ENCODE measurements at places on chromosomes 2 and 18.
A peak's percentile ranks its signal among the peaks of the same experiment; 100 is the strongest.

GRCh38 chr18:21930177-21930576 lies 189.6 kb downstream of the MIB1 start:
- no peak for ATAC-seq

- peak; percentile 30 for ATAC-seq
These were observed 4.1 kb upstream of the ITPRIPL1 start for GRCh38 chr2:96320728-96321622.

GRCh38 chr2:162074632-162074895 lies 549 bp upstream of the DPP4 start:
- ATAC-seq: no peak

- ATAC-seq: no peak
These were observed 80.1 kb upstream of the SMAD7 start for GRCh38 chr18:49030692-49031443.

DNA sequence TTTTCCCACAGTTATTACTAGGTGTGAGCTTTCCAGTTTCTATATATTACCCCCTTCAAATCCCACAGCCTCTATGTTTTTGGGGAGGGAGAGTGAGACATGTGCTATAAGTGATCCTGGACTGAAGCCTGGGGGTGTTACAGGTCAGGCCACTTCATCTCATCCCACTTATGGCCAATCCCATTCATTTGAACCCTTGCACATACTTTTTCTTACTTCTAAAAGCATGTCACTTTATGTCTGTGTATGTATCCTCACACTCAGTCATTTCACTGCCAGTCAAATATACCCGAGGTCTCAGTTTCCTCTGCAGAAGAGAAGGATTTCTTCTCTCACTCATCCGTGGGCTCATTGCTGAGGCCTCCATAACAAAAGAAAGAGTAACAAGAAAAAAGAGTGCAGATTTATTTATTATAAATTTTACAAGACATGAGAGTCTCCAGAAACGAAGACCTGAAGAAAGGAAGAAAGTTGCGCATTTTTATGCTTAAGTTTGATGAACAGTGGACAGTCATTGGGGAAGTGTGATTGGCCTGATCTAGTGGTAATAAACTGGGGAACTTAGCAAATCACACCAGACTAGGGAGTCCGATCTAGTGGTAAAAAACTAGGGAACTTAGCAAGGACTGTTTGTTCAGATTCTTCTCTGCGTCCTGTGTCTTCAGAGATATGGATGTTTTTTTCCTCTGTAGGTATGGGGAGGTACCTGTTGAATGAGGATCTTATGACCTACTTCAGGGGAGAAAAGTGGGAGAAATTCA lies 52.1 kb downstream of the ICOS start:
- ATAC-seq: no peak

- ATAC-seq: no peak
These were observed 691 bp upstream of the THSD7B start for GRCh38 chr2:136764452-136765255.

- ATAC-seq: no peak
These were observed 25.3 kb upstream of the PTPRM start for GRCh38 chr18:7541835-7542234.

GRCh38 chr18:57352271-57352701 lies at the start of gene ST8SIA3:
Gene ST8SIA3, plus strand, starts transcription at chr18:57352557. Its CDS starts 290 bp downstream, at chr18:57352847.
- ATAC-seq: no peak

- no peak for ATAC-seq
These were observed 98.2 kb upstream of the TMEM178A start for GRCh38 chr2:39567507-39567906.

- peak; percentile 39 for ATAC-seq
These were observed 123.0 kb downstream of the MAP4K4 start for GRCh38 chr2:101820519-101820918.

DNA sequence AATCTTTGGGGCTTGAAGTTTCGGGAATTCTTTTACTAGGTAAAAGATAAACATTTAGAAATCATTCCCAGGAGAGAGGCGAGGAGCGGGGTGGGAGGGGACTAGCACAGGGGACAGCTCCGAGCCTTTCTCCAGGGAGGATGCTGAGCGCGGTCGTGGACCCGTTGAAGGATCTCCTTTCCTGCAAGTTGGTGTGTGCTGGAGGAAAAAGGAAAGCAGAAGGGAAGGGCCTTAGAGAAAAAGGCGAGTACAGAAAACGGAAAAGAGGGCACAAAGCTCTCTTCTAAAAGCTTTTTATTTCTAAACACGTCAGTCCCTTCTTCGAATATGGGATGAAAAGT lies 640 bp downstream of the SLC39A6 start:
- ATAC-seq: no peak

DNA sequence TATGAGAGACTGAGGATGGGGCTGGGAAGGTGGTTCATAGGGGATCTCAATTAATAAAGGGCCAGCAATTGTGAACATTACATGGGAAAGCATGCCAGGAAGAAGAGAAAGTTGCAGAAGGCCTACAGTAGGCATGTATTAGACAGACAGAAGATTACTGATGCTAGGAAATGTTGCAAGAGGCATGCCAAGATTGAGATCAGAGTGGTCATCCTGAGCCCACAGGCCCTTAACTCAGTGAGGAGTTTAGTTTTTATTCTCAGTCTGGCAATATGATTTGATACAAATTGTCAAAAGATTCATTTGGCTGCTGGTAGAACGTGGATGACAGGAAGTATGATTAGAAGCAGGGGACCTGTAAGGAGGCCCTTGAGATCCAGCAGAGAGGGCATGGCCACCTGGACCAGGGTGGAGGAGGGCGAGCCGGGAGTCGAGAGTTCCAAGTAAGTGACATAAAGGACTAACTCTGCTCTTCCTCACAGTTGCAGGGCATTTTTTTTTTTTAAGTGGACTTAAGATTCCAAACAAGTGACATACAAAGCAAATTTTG lies 54.9 kb downstream of the EPHA4 start:
- ATAC-seq: no peak

- no peak for ATAC-seq
These were observed 317.2 kb downstream of the DCC start for GRCh38 chr18:52657043-52657805.

DNA sequence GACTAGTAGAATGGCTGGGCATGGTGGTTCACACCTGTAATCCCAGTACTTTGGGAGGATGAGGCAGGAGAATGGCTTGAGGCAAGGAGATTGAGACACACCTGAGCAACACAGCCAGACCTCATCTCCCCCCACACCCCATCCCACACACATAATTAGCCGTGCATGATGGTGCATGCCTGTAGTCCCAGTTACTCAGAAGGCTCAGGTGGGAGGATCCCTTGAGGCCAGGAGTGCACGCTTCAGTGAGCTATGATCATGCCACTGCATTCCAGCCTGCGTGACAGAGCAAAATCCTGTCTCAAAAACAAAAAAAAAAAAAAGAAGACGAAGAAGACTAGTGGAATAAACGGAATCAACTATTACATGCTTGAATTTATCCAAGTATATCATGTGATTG lies 150.0 kb downstream of the STK39 start:
- no peak for ATAC-seq

DNA sequence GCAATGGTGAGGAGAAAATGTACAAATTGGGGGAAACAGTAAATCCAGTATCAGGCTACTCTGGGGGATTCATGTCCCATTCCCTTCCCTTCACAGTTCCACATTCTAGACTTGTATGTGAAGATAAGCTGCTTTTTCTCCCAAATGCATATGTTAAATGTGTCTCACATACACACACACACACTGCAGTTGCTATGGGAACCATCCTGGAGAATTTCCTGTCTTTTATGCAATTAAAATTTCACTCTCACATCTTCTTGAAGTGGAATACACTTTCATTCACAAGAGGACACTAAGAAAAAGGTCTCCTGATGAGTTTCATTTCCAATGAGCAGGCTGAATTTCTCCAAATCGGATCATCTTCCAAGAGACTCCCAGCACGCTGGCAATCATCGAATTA lies 366.0 kb downstream of the LRATD1 start:
- ATAC-seq: no peak

- no peak for ATAC-seq
These were observed 6.1 kb downstream of the TGIF1 start for GRCh38 chr18:3455907-3456685.

DNA sequence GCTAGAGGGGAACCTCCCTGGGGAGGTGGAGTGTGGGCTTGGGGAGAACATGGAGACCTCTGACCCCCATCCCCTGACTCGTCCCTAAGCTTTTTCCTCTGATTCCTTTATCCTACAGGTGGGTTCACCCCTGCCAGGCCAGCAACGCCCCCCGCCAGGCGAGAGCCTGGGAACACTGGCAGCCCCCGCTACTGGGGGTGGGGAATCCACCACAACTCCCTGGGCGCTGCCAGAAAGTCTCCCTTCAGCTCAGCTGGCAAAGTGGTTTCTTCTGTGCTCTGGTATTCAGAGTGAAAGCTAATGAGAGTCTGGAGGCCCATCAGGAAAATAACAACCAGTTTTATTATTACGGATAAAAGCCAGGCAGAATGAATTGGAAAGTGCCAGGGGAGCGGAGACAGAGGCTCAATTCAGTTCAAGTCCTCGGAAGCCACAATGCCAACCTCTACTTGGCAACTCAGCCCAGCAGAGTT lies 2.8 kb downstream of the DIPK1C start:
- no peak for ATAC-seq

DNA sequence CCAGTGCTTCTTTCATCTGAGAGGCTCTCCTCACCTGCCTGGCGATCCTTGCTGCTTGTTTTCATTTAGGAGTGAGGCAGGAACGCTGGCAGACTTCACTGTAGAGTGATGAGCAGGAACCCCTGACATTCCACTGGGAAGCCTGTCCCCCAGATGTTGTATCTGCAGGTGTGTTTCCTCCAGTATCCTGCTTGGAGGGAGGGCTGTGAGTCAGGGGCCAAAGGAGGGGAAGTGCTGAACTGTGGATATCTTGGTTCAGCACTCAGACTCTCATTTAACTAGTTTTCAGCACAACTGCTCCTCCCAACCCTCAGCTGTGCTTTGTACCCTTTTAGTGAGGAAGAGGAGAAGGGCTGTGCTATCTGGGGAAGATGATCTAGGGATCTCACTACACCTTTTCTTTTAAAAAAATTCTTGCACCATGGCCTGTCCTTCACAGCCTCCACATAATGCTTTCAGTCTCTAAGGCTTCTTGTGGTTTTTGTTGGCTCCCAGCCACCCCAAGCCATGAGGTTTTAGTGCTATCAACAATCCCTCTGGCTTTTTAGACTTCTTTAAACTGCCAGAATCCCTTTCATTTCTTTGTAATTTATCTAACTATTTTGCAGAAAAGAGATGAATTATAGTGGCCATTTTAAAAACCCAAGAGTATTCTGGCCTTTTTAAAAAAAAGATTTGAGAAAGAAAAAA lies 11.2 kb downstream of the ANKAR start:
- no peak for ATAC-seq

- ATAC-seq: no peak
These were observed 482.0 kb downstream of the TSN start for GRCh38 chr2:122237450-122237849.

Data from activated CD4-positive, CD25-positive, alpha-beta regulatory T cell treated with anti-CD3 and anti-CD28 coated beads, Interleukin-2, amount 50 U/mL, for 24 hours (primary cell).